ENCODE measurements at places on chromosomes 5 and 9.

- no peak for DNase-seq
These were observed 178.2 kb upstream of the GDNF start for GRCh38 chr5:38018016-38018415.

DNA sequence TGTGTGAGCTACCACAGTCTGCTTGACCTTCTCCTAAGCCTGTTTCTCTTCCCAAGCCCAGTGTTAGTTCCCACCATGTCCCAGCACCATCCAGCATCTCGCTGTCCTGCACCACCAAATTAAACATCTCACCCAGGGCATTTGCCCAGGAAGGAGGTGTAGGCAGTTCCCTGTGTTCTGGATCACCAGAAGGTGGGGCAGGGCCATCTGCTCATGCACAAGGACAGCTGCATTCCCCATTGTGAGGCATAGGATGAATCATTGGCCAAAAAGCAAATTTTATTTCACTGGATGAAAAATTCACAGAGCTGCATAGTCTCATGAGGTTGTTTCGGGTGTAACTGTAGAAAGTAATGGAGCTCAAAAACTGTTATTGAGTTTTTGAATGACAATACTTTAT, 89.5 kb upstream of the GRIA1 start:
- no peak for DNase-seq

DNA sequence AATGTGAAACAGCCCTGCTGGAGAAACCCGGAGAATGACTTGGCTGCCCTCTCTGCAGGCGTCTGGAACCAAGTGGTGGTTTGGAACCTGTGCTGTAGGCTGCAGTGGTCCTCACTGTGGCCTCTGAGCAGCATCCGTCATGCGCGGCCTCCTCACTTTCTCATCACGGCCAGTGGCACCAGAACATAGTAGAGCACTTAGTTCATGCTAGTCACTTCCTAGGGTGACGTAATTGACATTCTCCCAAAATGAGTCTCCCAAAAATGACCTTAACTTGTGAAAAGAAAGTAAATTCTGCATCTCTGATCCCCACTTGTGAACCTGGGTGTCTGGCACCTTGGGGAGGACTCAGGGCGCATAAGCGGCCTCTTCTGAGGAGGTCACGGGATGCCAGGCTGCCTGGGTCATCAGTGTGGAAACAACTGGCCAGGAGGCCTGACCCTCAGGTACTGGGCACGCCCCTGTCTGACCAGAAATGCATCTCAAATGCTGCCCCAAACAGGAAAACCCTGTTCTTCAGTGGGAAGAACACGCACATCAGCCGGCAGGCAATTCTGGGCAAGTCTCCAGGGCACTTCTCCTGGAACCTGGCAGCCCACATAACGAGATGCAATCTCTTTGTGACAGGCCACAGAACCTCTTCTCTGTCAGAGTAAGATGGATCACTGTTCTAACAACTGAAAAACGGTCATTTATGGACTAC, 36.6 kb upstream of the SPTLC1 start:
- DNase-seq = no peak

DNA sequence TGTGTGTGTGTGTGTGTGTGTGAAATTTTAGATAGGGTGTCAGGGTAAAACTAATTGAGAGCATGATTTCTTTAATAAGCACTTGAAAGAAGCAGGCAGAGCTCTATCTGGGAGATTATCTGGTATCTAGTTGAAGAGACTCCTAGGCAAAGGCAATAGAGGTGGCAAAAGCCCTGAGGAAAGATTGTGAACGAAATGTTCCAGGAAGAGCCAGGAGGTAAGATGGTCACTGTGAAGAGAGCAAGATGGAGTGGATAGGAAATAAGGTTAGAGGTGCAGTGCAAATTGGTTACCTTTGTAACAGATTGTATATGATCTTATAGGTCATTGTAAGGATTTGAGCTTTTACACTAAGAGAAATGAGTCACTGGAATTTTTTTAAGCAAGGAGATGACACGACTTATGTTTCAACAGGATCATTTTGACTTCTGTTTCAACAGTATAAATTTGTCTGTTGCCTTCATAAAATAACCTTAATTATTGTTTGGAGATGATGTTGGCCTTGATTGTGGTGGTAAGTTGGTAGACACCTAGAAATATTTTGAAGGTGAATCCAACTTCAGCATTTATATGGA, 239.6 kb downstream of the PARP8 start:
- no peak for DNase-seq

- no peak for DNase-seq
These were observed 79.6 kb downstream of the ADAMTS2 start for GRCh38 chr5:179265514-179266290.

DNA sequence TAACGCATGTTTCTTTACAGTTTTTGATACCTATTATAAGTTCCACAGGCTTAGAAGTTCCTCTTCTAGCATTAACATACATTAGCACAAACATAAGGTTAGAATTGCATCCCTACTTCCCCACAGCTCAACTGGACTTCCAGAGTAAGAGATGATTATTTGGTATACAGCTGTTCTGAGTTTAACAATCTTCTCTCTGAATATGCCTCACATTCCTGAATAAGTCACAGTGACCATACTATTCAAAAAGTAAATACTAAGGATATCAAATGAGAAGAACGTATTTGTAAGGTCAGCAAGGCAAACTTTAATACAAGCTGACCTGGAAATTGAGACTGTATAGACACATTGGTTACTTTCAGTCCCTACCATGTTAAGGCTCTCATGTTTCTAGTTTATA, 21.3 kb downstream of the NR6A1 start:
- DNase-seq = no peak

DNA sequence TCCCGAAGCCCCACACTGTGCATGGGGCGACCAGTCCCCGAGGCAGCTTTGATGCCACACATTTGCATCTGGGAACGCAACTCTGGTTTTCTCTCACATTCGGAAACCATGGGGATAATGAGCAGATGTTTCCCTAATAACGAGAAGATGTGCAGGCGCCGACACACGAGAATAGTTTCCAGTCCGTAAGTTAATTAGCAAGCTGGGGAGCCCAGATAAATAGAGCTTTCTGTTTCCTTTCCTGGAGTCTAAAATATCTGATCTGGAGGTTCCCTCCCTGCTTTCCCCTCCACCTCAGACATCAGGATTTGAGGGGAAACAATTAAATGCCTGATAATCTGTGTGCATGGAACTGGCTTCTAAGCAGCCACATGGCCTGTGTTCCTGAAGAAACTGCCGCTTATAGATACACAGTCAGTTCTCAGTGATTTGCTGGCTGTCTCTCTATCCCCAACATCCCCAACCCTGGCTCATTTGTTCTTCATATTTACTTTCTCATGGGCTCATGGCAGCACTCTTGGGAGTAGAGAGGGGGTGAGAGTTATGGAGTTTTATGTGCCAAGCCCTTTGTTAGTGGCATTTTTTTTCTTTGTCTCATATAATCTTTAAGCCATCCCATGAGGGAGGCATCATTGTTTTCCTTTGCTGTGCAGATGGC, 62.8 kb downstream of the PDZD2 start:
- peak; percentile 41 for DNase-seq

DNA sequence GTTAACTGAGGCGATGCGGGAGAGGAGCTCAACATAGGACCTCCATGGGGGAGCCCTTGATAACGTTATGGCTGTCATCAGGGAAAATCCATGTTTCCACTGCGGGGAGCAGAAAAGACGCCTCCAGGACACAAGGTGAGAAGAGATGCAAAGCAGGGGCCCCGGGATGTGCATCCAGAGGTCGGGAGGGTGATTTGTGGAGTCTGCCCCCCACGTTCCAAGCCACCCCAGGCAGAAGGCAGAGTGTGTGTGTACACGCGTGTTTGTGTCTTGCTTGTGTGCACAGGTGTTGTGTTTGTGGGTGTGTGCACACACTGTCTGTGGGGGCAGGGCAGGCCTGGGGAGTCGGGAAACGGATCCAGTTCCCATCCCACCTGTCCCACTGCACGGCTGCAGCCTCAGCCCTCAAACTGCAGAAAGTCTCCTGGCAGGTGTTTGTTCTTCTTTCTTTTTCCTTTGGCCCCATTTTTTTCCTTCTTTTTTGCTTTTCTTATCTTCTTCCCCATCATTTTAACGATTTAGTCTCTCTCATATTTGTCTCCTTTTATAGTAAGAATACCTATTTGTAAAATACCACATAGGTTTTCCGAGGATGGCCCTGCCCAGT, 17.4 kb upstream of the PLEKHG4B start:
- DNase-seq = no peak

DNA sequence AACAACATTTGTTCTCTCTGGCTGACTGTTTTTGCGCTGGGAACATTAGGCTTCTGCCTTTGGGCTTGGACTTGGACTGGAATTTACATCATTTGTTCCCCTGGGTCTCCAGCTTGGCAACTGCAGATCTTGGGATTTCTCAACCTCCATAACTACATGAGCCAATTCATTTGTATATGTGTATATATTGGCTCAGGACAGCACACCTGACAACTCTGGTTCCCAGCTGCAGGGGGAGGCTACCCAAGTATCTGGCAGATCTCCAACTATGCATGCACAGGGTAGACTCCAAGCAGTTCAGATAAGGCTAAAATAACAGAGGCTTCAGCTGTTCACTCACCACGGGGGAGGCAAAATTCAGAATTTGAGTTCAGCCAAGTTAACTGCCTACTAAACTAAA, 31.6 kb upstream of the F2RL1 start:
- DNase-seq = no peak

- DNase-seq = no peak
These were observed 29.5 kb downstream of the GNAQ start for GRCh38 chr9:78001946-78002731.

DNA sequence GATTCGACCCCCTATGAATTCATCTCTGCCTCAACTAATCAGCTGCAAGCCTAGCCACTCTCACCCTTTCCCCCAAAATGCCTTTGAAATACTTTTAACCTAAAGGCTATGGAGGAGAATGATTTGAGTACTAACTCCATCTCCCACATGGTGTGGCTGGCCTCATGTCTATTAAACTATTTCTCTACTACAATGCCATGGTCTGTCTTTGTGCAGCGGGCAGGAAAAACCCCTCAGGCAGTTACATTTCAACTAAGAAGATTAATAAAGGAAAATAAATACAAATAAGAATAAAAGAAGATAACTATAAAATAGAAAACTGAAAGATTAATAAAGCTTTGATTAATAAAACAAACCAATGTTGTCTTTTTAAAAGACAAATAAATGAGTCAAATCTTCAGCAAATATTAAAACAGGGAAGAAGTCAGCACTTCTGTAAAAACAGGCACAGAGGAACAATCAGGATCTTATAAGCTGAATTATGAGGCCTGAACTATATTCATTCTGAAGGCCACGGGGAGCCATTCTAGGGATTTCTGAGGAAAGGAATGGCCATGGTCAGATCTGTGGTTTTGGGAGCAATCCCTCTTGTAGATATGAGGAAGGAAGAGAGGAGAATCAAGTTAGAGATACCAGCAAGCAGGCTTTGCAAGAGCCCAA, 116.1 kb upstream of the SLC12A2 start:
- DNase-seq = no peak

DNA sequence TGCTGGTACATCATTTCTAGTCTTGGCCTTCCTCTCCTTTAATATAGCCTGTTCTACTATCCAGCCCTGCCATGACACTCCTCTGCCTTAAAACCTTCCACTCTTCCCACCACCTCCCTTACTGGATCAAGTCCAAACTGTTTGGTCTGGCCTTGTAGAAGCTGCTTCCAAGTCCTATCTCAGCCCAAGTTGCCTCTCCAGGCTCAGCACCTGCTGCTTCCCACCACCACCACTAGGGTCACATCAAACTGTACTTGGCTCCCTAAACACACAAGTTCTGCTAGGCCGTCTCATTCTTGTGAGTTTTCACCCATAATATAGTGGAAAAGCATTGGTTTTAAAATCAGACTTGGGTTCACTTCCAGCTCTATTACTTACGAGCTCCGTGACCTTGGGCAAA, 1.4 kb downstream of the NDUFA8 start:
- no peak for DNase-seq

GRCh38 chr5:74233091-74233490, 407.4 kb downstream of the ENC1 start:
- DNase-seq = no peak

DNA sequence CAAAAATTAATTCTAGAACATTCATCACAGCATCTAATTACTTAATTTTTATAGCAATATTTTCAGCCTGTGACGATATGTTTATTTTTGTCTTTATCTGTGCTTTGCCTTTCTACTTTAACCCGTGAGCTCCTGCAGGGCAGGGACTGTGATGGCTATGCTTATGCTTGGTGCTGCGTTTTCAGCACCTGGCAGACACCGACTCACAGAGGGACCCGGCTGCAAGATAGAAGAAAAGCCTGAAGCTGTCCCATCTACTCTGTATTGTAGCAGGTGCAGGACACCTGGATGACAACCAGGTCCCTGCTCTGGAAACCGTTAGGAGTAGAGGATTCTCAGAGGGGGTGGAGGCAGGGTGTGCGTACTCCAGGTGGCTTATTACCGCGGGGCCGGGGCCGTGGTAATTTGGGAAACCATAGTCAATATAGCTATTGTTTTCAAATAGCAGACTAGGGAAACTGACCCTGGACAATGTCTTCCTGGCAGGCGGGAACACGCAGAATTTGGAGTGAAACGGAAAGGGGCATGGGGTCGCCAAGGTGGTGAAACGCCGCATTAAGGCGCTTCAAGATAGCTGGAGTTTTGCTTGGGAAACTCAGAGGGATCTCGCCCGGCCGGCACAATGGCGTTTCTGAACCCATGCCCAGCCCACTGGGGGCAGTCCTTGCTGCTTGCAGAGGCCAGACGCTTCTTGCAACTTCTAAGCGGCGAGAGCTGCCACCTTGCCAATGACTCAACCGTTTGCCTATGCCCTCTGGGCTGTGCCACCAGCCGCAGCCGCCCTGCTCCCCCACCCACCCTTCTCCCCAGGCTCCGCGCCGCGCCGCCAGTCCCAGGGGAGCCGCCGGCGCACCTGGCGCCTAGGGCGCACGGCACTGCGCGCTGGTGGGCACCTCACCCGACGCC, 140.1 kb upstream of the PALM2AKAP2 start:
- DNase-seq = peak; percentile 55

DNA sequence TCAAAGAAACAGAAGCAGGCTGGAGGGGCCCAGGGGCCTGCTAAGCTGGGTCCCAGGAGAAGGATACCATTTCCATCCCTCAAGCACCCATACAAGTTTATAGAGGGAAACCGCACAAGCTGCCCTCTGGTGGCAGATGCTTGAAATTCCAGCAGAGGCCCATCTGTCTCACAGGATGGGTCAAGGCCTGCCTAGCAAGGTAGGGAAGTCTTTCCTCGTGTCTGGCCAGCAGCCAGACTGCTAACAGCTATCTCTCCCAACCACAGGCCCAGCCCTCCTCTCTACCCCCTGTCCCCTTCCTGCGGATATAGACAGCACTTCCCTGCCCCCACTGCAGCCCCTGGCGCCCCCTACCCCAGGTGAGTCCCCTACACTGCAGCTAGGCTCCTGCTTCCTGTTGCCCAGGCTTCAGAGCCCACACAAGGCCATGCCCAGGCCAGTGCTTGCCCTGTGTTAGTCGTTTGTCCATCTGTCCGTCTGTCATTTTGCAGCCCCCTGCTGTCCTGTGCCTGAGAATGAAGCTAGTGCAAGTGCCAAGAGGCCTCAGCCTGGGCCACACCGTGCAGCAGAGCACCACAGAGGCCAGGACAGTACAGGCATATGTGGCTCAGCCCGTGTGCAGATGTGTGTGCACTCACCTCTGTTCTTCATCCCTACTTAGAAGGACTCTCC, 26.2 kb downstream of the TCF7 start:
- peak; percentile 10 for DNase-seq
